ENCODE measurements at places on chromosomes 13 and 19.

- DNase-seq = no peak
These were observed 46.9 kb upstream of the VSTM2B start for GRCh38 chr19:29478578-29479565.

DNA sequence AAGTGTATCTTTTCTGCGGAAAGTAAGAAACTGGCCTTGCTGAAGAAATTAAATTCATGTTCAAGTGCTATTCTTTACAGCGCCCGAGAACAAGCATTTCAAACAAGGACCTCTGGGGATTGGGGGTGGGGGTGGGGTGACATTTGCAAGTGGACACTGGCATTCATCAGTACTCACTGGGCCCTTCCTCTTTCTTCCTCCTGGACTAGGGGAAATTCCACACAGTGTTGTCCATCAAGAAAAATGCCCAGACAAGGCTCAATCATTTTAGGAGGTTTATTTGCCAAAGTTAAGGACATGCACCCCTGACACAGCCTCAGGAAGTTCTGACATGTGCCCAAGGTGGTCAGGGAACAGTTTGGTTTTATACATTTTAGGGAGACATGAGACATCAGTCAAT lies 22.9 kb upstream of the OR10H1 start:
- DNase-seq = no peak

GRCh38 chr19:15114153-15114540 lies 6.9 kb downstream of the SYDE1 start:
- no peak for DNase-seq

- DNase-seq = no peak
These were observed 72.7 kb downstream of the ERICH6B start for GRCh38 chr13:45542878-45543277.

- no peak for DNase-seq
These were observed 15.1 kb upstream of the EMP3 start for GRCh38 chr19:48310227-48310626.

DNA sequence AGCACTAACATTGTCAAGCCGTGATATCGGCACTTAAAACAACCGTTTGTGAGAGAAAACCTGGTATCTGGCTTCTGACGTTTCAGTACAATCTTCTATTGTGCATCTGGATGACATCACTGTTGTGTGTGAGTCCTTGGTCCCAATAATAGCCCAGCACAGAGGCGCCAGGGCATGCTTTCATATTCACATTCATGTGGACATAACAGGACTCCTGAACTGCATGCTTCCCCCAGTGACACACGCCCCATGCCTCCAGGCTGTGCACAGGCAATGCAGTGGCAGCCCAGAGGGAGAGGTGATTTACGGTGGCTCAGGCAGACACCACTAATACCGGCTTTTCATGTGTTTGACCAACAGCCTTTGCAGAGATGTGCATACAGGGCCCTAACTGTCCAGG lies 58.1 kb downstream of the MRPL57 start:
- no peak for DNase-seq

DNA sequence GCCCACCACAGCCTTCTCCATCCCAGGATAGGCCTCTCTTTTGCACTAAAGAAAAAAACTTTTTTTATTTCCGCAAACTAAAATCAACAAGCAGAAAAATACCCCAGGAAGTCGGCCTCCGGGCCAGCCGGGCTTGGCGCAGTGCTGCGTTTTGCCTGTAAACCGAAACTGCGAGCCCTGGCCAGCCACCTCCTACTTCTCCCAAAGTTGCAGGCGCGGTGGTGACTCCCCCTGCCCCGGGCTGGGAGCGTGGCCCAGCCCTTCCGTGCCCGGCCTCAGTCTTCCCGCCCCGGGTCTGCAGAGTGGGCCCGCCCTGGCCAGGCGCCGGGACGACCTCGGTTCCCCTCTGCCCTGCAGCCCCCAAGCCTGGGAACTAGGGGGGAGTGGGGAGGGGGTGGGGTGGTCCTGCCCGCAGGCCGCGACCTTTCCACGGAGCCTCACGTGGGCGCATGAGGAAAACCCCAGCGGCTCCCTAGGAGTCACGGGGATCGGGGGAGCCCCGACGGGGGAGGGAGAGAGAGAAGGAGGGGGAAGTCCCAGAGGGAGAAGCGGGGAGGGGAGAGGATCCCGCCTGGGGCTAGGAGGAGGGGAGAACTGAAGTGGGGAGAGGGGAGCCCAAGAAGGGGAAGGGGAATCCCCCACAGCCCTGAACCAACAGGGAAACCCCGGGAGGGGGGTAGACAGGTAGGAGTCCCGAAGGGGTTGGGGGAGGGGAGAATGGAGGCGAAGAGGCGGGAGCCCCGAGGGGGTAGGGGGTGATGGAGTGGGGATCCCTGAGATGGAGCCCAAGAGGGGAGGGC lies 3.0 kb downstream of the GADD45B start:
- peak; percentile 46 for DNase-seq
